ENCODE measurements at places on chromosomes 6 and 20.

- DNase-seq, result no peak
Measured at GRCh38 chr20:11188843-11189603, 515.2 kb upstream of the JAG1 start.

GRCh38 chr6:16324606-16325225 lies 86.3 kb downstream of the GMPR start:
- DNase-seq, result no peak

DNA sequence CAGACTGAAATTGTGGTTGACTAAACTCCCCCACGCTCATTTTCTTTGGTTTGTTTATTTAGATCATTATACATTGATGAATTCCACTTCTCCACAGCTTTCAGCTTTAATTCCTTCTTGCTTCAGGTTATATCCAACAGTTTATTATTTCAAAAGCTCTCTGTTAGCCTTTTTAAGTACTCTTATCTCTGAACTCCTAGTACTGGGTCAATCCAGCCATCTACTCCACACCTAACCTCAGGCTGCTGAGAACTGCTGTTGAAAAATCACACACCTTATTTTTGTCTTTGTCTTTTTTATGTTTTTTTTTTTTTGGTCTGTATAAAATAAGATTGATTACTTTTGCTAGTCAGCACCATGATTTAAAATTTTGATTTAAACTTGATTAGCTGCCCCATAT lies 32.9 kb downstream of the FLRT3 start:
- no peak for DNase-seq

GRCh38 chr20:3392756-3393155 lies 14.7 kb downstream of the DNAAF9 start:
- no peak for DNase-seq

- no peak for DNase-seq
Measured at GRCh38 chr6:109491207-109491938, 8.4 kb upstream of the ZBTB24 start.

GRCh38 chr6:107911692-107912091 lies 46.3 kb downstream of the SEC63 start:
- DNase-seq, result no peak

DNA sequence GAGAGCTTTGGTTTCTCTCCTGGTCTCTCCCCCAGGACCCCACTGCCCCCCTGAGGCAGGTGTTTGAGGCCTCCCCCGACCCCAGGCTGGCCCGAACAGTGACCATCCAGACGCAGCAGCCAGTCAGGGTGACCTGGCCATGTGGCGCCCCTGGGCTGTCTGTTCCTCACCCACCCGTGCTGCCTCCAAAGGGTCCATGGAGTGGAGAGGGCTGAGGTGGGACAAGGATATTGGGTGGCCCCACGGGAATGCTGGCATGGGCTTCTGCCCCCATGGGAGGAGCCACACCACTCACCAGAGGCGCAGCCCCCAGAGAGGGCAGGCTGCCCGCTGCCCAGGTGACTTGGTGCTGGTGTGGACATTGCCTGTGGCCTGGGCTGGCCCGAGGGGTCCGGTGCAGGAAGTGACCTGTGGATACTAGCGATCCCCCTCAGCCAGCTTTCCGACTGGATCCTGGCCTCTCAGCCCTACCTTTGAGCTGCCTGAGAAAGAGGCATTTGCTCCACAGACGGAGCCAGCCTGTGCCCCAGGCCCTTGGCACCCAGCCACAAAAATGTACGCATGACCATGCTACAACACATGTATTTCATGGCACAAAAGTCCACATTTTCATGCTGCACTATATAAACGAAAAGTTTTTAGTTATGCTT lies 50.8 kb downstream of the BCAS4 start:
- no peak for DNase-seq

DNA sequence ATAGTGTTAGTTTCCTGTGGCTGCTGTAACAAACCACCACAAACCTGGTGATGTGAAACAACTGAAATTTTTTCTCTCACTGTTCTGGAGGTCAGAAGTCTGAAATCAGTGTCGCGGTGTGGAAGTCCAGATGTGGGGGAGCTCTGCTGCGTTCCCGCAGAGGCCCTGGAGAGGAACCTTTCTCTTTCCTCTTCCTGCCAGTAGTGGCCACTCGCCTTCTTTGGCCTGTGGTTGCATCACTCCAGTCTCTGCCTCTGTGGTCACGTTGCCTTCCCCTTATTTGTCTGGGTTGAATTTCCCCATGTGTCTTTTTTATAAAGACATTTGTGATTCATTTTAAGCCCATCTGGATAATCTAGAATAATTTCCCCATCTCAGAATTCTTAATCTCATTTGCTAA lies 295.5 kb upstream of the FLRT3 start:
- no peak for DNase-seq

DNA sequence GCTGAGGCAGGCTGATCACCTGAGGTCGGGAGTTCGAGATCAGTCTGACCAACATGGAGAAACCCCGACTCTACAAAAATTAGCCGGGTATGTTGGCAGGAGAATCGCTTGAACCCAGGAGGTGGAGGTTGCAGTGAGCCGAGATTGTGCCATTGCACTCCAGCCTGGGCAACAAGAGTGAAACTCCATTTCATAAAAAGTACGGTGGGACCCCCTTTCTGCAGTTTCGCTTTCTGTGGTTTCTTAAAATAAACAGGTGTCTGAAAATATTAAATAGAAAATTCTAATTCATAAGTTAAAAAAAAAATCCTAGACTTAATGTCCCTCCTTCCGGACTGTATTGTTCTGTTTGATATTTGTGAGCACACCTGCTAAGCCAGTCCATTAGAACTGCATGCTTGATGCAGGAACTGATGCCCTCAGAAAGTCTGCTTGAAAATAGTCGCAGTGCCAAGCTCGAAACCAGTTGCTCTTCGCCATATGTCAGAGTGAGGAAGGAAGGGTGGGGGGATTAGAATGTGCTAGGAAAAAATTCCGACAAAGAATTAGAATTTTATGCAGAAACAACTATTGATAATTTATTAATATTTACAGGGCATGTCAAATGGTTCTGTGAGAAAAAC lies 85.9 kb downstream of the JARID2 start:
- no peak for DNase-seq

GRCh38 chr6:85669735-85670194 lies 27.1 kb upstream of the SYNCRIP start:
- DNase-seq, result peak; percentile 18
